ENCODE measurements at places on chromosomes 2 and 18.

DNA sequence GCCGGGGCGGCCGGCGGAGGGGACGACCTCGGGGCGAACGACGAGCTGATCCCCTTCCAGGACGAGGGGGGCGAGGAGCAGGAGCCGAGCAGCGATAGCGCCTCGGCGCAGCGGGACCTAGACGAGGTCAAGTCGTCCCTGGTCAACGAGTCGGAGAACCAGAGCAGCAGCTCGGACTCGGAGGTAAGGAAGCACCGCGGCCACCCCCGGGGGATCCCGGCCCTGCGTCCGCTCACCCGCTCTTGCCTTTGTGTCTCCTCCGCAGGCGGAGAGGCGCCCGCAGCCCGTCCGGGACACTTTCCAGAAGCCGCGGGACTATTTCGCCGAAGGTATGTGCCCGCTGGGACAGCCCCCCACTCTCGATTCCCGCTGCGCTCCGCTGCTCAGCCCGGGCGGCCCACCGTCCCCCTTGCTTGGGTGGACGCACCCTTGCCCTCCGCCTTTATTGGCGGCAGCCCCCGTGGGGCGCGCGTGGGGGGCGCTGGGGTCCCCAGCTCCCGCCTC lies 611 bp downstream of the TCF7L1 start:
- DNase-seq = peak; percentile 3

- no peak for DNase-seq
These were observed 247.8 kb upstream of the CWC22 start for GRCh38 chr2:180254872-180255271.

GRCh38 chr2:144451443-144451842 lies 68.5 kb downstream of the ZEB2 start:
- no peak for DNase-seq

GRCh38 chr2:11602563-11603204 lies 67.3 kb downstream of the NTSR2 start:
- DNase-seq = no peak

GRCh38 chr2:152036611-152037469 lies 62.0 kb downstream of the CACNB4 start:
- DNase-seq = peak; percentile 34

- no peak for DNase-seq
These were observed 324.1 kb upstream of the KCNJ3 start for GRCh38 chr2:154374416-154374815.

- DNase-seq = no peak
These were observed 117.7 kb upstream of the KCNJ3 start for GRCh38 chr2:154580767-154581166.

GRCh38 chr2:175576875-175577274 lies 395.4 kb upstream of the ATP5MC3 start:
- no peak for DNase-seq

GRCh38 chr18:50218432-50219197 lies 23.7 kb upstream of the MYO5B start:
- DNase-seq = peak; percentile 23

GRCh38 chr2:8248623-8248957 lies 433.3 kb upstream of the ID2 start:
- no peak for DNase-seq

DNA sequence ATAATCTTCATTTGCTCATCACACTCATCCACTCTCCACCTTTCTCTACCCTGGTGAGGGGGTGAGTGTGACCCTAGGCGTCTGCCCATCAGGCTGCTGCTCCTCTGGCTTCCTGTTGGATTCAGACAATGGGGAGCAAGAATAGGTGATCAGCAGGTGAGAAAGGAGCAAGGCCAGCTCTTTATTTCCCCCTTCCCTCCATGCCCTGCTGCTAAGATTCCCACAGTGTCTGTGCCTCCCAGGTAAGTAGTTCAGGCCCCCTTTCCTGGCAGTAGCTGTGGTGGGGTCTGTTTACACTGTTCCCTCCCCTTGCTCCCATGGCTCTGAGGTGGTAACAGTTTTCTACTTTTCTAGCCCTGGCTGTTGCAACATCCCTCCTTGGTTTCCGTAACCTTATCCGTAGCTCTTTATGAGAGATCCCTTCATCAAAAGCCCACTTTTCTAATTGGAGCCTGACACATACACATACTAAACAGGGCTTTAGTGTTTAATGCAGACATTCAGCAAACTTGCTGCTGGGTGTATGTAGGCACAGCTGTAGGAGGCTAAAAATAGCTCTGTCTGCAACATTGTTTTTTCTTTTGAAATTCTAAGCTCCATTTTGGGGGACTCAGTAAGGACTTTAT lies 27.5 kb downstream of the MAP2 start:
- no peak for DNase-seq

DNA sequence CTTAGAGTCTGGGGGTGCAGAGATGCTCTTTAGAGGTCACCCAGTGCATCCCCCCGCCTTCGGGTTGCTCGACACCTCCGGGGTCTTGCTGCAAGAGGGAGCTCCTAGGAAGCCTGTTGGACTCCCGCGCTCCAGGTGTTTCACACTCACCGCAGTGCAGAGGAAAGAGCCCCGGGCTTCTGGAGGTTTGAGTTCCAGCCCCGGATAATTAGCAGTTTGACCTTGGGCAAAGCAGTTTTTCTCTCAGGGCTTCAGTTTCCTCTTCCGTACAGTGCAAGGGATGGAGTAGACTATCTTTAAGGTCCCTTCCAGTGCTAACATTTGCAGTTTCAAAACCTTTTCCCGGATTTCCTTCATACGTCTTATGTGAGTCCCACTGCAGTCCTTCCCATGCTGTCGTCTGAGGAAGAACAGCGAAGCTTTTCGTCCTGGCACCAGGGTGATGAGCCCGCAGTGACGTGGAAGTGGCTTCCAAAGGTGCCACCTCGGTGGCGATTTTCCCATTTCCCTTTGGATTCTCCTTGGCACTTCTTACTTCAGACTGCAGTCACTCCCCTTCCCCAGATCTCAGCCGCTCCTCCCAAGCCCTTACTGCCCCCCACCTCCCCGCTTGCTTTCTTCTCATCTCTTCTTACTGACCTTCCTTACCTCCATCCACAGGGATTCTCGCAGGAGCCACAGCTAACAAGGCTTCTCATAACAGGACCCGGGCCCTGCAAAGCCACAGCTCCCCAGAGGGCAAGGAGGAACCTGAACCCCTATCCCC lies 585 bp downstream of the PNKD start:
- DNase-seq = no peak

- no peak for DNase-seq
These were observed 762 bp downstream of the INO80C start for GRCh38 chr18:35497027-35497369.
